Motor neuron (in vitro differentiated cells): ENCODE measurements at places on chromosomes 3 and 15. TPM values are rescaled to one million over a fixed set of nuclear protein-coding genes. Genes with fewer than 3 reads are reported as not detected.

IL12A gene
- 0.56 and 0.70 TPM in 2 replicates for total RNA-seq

COX17 gene
- 70.0 and 75.3 TPM in 2 replicates for total RNA-seq

ACAN gene
- 0.33 and 0.78 TPM in 2 replicates for total RNA-seq

SRGAP3 gene
- total RNA-seq: 73.5 and 79.1 TPM in 2 replicates

PIGZ gene
- 1.6 and 1.8 TPM in 2 replicates for total RNA-seq

COL6A6 gene
- total RNA-seq: 0.09 and 0.17 TPM in 2 replicates

DTWD1 gene
- total RNA-seq: 27.6 and 29.9 TPM in 2 replicates

MANF gene
- total RNA-seq: 114 and 118 TPM in 2 replicates

GPR87 gene
- 0.14 and 0.17 TPM in 2 replicates for total RNA-seq

POLQ gene
- total RNA-seq: 0.58 and 1.3 TPM in 2 replicates

RFTN1 gene
- 3.2 and 4.2 TPM in 2 replicates for total RNA-seq

LYSMD4 gene
- 21.8 and 22.9 TPM in 2 replicates for total RNA-seq

IL17RE gene
- total RNA-seq: 1.5 and 2.3 TPM in 2 replicates

HTR3E gene
- 0.27 and 0.46 TPM in 2 replicates for total RNA-seq

DLEC1 gene
- 0.43 and 0.51 TPM in 2 replicates for total RNA-seq

LDHAL6B gene
- total RNA-seq: 0.05 TPM in 1 of 2 replicates, not detected in the other

VGLL3 gene
- 34.3 and 38.1 TPM in 2 replicates for total RNA-seq
